ENCODE measurements at places on chromosomes 5 and 9.

- DNase-seq, result no peak
Measured at GRCh38 chr5:153439130-153439529, 51.3 kb upstream of the GRIA1 start.

DNA sequence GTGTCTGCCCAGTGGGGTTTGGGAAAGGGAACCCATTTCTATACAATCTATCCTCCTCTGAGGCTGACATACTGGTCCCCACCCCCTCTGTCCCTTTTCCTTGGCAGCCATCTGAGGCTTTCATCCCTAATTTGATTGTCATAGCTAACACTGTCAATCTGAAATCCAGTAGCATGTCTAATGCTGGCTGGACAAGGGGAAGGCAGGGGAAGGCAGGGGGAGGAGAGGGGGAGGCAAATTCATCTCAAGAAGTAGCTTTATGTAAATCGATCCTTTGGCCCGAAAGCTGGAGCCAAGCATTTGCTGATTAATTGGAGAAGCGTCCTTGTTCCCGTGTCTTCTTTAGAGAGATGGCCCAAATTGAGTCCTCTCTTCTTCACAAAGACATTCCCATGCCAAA lies 314.1 kb upstream of the PANK3 start:
- no peak for DNase-seq

GRCh38 chr9:106632621-106633020 lies 230.3 kb upstream of the ZNF462 start:
- no peak for DNase-seq

- no peak for DNase-seq
Measured at GRCh38 chr5:137496919-137497318, 2.2 kb downstream of the SPOCK1 start.

DNA sequence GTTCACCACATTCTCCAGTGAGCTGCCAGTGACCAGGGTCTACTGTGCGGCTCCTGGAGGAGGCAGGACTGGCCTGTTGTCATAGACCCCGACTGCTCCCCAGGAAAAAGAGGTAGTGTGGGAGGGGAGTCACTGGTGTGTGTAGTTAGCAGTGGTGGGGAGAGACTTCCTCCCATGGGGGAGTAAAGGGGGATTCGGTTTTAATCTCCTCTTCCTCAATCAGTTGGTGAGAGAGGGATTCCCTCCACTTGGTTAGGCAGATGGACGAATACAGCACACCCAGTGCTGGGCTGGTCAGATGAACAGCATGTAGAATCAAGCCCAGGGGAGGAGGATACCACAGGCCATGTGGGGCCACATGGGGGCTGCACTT lies 207.6 kb upstream of the S1PR3 start:
- DNase-seq, result no peak
